ENCODE measurements at places on chromosomes 16 and 17.

GRCh38 chr17:80939151-80940145 is 52.2 kb upstream of the CHMP6 start:
- DNase-seq: no peak

DNA sequence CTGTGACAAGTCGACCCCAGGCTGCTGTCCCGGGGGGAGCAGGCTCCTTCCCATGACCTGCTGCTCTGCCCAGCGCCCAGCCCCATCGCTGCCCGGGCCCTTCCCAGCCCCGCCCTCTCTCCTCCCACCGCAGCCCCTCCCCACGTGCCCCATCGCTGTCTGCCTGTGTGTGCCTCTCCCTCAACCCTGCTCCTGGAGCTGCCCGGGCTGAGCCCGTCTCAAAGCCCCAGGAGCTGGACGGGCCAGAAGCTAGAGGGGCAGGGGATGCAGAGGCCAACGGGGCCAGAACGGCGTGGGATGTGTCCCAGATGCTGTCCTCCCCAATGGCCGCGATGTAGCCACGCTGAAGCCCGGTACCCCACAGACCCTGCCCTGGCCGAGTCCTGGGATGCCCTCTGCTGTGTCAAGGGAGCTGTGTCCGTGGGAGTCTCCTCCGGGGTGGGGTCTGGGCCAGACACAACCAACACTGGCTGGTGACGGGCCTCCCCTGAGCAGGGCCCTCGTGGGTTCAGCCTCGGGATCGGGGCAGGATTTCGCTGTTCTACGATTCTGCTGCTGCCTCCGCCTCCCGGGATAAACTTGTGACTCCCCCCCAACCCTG is 118.2 kb upstream of the ZNF750 start:
- DNase-seq: no peak

DNA sequence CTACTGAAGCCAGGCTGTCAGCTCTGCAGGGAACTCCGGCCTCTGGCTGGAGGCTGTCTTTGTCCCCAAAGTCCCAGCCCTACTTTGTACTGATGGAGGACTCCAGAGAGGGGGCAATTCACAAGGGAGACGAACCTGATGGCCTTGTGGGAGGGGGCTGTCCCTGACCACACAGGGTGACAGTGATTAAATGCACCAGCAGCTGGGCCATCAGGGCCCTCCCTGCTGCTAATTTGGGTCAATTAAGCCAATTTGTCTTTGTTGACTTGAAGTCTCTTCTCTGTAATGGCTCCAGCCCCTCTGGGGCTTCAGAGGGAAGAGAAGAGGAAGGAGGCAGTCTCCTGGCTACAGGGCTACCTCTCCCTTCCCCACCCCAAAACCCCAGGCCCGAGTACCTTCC is 22.0 kb downstream of the TMEM132E start:
- no peak for DNase-seq

DNA sequence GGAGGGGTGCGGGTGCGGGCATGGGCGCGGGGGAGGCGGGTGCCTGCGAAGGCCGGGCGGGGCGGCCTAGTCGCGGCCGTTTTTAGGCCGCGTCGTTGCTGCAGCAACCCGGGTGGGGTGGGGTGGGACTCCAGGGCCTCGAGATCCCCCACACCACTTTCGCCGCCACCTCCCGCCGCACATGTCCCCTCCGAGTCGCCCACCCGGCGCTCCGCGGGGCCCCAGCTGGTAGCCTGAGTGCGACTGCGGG is 11.3 kb downstream of the TBX2 start:
- no peak for DNase-seq

GRCh38 chr16:1435921-1436697 is 5.2 kb downstream of the PERCC1 start:
- no peak for DNase-seq

GRCh38 chr17:19019041-19019941 is 14.7 kb upstream of the FAM83G start:
- no peak for DNase-seq

DNA sequence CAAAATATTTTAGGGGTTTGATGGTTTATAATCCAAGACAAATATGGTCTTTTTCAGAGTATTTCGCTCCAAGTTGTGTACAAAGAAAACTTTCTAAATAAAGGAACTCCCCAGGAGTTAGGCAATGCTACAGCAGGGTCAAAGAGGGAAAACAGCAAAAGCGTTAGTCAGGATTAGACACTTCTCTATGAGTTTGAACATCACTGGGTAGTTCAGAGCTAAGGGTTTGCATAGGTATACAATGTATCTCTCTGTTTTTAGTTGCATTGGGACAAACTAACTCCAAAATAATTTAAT is 34.8 kb downstream of the FAM20A start:
- DNase-seq: no peak

DNA sequence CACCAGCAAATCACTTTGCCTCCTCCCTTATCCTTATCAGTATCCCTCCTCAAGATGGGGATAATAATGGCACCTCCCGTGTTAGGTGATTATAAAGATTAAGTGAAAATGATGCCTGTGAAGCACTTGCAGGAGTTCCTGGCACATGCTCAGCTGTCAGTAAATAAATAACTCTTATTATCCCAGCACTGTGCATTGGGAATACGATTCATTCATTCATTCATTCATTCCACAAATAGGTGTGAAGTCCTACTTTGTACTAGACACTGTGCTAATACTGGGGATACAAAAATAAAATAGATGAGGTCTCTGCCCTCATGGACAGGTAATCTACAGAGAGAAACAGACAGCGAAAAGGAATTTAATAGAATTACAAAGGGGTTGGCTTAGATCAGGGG is 2.0 kb downstream of the XYLT2 start:
- DNase-seq: no peak
